ENCODE measurements at places on chromosomes 6 and 20.

DNA sequence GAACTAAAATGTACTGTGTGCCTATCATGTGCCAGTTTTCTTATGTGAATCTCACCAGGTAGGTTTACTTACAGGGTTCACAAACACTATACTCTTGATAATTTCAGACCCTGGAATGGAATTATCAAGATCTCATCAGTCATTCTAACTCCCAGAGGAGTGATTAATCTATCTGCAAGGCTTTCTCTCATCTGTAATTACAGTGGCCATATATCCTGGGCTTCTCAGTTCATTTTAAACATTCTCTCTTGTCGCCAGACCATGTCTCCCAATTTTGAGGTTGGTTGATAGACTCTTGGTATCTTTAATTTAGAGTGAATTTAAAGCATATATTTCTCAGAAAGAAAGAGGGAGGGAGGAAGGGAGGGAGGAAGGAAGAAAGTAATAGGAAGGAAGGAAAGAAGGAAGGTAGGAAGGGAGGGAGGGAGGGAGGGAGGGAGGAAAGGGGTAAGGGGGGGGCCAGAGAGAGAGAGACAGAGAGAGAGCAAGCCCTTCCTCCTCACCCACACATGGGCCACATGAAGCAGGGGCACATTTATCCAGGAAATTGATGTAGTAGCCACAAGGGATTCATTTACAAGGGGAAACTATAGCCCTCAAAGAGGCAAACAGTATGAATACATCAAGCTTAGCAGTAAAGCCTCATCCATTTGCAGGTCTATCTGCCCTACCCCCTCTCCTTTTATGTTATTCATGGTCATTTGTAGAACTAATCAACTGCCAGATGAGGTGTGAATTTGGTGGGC is 25.8 kb upstream of the NRSN1 start:
- no peak for DNase-seq

- DNase-seq = no peak
Observed at GRCh38 chr6:108323710-108324466, 29.0 kb downstream of the AFG1L start.

DNA sequence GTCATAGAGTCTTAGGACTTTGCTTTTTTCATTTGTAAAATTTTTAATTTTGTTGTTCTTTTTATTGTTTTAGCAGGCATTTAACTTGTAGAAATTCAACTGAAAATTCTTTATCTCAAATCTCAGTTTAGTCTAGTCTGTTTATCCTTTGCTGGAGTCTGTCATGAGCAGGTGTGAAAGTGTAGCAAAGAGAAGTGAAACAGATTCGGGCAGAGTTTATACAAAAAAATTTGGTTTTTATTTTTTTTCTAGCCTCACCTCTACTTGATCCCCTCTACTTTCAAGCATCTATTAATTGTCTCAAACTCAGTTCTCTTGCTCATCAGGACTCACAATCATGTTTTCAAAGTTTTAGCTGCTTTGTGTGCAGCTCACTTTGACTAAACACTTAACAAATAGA is 655.2 kb downstream of the HDGFL1 start:
- no peak for DNase-seq

- no peak for DNase-seq
Observed at GRCh38 chr6:112007805-112008204, 46.1 kb upstream of the CCN6 start.

DNA sequence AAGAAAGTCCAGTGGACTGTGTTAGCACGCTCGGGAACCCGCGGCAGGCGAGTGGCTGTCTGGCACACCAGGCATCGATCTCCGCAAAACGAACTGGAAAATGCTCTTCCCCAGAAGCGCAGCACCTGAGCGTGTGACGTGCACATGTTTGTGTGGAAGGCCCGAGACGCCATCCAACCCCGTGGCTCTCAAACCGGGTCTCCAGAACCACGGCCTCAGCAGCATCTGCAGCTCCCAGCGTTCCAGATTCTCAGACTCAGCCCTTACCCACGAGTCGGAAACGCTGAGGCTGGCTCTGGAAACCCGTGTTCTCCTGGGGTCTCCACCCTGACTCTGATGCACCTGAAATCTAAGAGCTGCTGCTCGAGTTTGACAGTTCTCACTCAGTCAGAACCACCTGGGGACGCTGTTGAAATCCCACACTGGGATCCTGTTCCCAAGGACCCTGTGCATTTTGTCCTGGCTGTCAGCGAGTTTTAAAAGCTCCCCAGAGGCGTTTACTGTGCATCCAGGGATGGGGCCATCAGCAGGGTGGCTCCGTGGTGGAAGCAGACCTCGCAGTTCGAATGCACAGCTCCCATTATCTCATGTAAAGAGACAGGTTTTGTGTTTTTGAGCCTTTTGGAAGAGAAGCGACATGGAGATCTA is 69.0 kb downstream of the DLL1 start:
- no peak for DNase-seq

- DNase-seq = no peak
Observed at GRCh38 chr6:293193-294174, 1.2 kb downstream of the DUSP22 start.

GRCh38 chr6:134379599-134379998 is 61.7 kb upstream of the SGK1 start:
- DNase-seq = no peak

GRCh38 chr20:46406986-46407670 is 713 bp upstream of the ELMO2 start:
- DNase-seq = peak; percentile 66

GRCh38 chr6:87766211-87766610 is 64.2 kb upstream of the AKIRIN2 start:
- DNase-seq = no peak

DNA sequence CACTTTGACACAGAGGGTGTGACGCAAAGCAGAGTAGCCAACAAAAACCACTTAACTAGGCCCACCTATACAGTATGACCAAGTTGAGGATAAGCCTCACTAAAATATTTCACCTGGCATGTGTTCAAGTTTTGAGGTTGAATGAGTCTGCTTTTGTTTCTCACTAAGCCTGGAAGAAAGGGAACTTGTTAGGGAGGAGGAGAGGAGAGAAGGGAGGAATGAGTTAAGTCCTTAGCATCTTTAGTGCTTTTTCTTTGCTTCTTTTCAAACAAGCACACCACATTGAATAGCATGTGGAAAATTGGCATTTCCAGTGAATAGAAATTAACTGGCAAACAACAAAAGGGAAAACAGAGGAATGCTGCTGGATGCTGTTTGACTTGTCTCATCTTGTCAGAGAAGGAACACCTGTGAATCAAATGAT is 461.9 kb downstream of the GJA1 start:
- DNase-seq = no peak

Data from activated naive CD4-positive, alpha-beta T cell (primary cell).